Immature natural killer cell (primary cell): ENCODE measurements at places on chromosomes 5 and 9.

GRCh38 chr5:170159101-170159698, 53.5 kb downstream of the FOXI1 start:
- no peak for DNase-seq

DNA sequence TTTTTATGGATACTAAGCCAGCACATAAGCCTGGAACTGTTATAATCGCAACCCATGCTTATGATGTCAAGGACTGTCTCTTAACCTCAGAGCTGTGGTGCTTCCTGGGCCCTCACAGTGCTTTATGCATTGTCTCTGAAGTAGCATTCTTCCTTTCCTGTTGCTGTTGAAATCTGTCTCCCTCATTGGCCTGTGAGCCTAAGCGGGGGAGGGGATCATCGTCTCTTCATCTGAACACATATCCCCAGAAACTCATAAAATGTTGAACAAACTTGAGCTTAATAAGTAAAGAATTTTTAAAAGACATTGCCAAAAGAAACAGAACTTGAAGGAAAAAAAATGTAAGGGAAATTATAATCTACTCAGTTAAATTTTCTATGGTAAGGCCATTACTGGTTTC, 80.3 kb downstream of the SGCD start:
- DNase-seq, result no peak

GRCh38 chr5:35921930-35922329, 16.5 kb downstream of the CAPSL start:
- DNase-seq, result no peak

DNA sequence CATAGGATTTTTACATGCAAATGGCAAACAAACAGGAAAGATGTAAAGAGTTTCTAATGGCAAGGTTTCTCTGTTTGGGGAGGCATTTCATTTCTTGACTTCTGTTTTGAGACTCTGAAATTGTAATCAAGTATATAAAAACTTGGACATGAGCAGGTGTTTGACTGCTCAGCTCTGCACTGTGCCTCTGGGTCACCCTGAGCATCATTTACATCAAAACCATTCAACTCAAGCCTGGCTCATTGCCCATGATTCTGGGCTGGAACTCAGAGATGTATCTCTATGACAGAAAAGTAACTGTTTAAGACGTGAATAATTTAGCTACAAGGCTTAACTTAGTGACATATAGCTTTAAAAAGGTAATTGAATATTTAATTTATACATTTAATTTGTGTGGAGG, 1402.4 kb upstream of the NUDT12 start:
- DNase-seq, result no peak

DNA sequence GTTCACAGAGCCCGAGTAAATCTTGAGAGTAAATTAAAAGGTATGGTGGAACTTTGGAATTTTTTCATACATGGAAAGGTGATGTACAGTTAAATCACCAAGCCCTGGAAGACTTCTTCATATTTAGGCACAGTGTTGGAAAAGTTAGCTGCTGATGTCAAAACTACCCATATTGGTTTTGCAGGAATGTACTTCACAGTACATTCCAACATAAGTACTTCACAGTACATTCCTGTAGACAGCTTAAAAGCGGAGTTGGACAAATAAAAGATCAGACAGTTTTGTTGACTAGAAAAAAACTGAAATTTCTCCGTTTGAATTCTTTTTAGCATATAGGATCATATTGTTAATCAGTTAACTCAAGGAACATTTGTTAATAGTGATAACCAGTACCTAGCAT, 1.8 kb downstream of the RANBP17 start:
- DNase-seq, result no peak

- DNase-seq, result no peak
Measured at GRCh38 chr9:127178686-127179632, 56.5 kb upstream of the ANGPTL2 start.

DNA sequence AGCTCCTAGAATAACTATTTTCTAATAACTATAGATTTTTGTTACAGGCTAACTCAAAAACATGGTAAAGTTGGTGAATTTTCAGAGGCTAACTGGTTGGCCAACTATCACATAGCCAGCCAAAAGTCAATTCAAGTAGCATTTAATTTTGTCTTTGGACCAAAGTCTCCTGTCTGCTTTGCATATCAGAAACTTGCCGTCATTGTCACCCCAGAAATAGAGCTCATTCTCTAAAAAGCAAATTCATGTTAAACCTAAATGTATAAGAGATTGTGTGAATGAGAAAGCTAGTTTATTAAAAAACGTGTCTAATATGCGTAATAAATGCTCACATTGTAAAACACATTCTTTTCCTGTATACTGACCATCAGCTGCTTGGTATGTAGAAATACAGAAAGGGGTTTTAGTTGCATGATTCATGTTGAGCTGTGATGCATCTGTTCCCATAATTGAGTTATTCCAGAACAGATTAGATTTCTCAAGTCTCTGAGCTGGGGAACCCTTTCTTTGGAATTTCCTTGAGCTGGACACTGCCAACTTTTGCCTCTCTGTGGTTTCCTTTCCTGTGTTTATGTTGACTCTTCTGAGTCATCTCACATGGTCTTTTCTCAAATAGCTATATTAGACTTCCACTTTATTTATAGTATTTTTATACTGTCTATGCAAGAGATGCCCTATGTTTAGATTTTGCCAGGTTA, 7.3 kb downstream of the SRFBP1 start:
- no peak for DNase-seq

DNA sequence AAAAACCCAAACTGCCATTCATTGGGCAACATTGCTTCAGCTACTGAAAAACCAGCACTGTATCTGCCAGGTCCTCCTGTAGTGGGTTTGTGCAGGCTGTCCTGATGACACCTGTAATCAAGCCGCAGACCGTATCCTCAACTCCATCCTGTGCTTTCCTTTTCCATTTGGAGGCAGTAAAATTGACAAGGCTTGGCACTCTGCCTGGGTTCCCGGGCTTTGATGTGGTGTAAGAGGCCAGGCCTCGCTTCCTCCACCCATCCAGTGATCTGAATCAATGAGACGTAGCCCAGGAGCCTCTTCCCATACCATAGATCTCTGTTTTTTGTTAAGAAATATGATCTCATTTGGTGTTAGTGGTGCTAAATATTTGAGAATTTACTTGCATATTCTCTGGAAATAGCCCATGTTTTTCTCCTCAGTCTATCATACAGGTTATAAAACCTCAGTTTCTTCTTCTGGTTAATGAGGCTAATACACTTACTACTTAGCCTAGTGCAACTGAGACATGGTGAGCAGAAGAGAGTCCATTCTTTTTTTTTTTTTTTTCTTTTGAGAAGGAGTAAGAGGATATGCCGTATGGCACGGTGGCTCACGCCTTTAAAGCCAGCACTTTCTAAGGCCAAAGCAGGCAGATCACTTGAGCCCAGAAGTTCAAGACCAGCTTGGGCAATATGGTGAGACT, 34.8 kb downstream of the LSM11 start:
- no peak for DNase-seq

GRCh38 chr5:122311497-122311960, 508 bp upstream of the SNCAIP start:
- no peak for DNase-seq

DNA sequence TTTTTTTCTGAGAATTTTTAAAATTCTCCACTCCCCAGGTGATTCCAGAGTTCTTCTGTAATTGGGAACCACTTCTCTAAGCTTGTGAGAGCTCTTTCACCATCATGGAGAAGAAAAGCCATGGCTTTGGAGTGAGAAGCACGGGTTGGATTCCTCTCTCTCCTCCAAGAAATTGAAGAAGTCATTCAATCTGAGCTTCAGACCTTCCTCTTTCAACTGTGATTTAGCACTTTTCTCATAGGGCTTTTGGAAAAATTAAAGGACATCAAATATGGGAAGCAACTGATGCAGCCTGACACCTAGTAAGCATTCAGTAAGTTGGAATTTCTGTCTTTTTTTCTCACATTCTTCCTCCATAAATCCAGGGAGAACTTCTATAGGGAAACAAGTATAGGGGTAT, 580.4 kb upstream of the KLF4 start:
- DNase-seq, result no peak

- peak; percentile 33 for DNase-seq
Measured at GRCh38 chr9:16030528-16031185, 477.8 kb downstream of the CCDC171 start.

DNA sequence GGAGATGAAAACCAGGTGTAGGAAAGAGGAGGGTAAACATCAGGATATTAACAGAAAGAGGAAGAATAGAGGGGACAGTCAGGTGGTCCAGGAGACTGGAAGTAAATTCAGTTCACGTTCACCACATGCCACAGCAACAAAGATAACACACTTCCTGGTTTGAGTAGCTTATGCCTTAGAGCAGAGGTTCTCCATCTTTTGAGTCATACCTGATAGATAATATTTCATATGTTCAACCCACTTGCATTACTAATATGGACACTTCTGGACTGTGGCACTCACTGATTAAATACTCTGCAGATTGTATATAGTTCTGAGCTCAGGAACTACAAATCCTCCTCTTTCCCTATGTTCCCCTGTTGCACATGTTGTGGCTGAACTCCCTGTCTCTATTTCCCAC, 179.9 kb upstream of the NR3C1 start:
- DNase-seq, result no peak

DNA sequence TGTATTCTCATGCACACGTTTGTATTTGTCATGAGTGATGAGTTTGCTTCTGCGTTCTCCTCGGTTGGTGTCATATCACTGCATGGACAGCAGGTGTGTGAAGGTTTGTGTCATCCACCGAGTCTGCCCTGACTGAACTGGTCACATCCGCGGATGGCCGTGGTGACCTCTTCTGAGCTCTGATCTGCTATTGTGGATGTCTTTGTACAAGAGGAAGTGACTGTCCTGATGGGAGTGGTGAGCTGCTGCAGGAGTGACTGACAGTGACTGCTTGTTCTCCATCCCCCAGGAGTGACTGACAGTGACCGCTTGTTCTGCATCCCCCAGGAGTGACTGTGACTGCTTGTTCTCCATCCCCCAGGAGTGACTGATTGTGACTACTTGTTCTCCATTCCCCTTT, 69.9 kb downstream of the EHMT1 start:
- no peak for DNase-seq

GRCh38 chr9:108021096-108021710, 531.6 kb upstream of the KLF4 start:
- no peak for DNase-seq

DNA sequence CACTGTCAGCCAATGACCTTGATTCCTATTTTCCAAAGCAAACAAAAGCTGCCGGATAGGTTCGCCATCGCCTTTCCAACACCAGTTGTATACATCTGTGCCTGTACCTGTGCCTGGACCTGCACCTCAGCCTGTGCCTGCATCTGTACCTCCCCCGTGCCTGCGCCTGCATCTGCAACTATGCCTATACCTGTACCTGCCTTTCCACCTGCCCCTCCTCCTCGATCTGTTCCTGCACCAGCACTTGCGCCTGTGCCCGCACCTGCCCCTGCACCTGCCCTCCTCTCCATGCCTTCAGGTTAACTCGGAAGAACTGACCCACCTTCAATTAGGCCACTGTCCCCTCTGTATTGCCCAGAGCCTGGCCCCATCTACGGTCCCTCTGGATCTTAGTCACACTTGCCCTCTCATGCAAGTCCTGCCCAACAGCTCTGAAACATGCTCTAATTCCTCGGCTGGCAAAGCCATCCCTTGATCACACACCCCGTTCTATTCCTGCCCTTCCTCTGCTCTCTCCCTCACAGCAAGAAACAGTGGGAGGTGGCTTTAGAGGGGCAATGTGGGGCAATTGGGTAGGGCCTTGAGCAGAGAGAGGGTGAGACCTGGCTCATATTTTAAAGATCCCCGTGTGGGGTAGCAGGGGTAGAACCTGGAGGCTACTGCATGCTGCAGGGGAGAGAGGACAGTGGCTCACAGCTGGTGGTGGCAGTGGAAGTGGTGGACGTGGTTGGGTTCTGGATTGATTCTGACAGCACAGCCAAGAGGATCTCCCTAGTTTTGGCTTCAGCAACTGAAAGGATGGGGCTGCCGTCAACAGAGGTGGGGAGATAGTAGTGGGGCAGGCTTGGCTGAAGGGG, 59.6 kb upstream of the PHYKPL start:
- DNase-seq, result no peak

GRCh38 chr5:144230806-144231205, 60.1 kb downstream of the KCTD16 start:
- no peak for DNase-seq

DNA sequence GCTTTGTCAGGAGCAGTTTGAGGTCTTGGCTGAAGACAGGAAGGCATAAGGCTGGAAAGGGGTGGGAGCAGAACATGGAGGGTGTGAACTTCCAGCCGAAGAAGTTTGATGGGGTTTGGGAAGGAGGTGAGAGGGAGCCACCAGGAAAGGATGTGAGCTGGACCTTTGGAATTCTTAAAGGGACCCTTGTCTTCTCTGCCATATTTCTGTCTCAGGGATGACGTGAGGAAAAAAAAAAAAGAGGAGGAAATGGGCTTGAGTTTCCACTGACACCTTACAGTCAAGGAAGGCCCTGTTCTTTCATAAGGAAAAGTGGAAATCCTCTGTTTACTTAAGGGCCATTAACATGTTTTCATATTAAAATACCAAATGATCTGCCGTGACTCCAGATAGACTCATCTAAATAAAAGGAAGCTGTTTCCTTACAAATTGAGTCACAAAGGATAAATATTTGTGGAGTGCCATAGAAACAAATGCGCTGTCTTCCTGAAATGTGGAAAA, 132.1 kb downstream of the PALM2AKAP2 start:
- DNase-seq, result no peak

DNA sequence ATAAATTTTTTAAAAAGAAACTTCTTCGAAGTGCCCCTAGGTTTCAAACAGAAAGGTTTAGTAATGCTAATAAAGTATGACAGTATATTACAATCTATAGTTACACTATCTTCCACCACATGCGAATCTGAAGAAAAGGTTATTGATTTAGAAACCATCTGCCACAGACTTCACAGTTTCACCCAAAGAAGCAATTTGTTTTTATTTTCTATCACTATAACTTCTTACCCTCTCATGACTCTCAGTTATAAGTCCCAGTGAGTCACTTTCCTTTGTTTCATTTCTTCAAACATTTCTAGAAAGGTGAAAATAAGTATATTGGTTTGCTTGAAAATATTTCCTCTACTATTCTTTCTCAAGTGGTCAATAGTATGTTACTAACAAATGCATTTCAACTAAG, 93.6 kb downstream of the MCTP1 start:
- no peak for DNase-seq

- DNase-seq, result no peak
Measured at GRCh38 chr5:97245386-97245785, 62.3 kb upstream of the RIOK2 start.

GRCh38 chr5:152116934-152117333, 192.3 kb upstream of the GLRA1 start:
- no peak for DNase-seq

DNA sequence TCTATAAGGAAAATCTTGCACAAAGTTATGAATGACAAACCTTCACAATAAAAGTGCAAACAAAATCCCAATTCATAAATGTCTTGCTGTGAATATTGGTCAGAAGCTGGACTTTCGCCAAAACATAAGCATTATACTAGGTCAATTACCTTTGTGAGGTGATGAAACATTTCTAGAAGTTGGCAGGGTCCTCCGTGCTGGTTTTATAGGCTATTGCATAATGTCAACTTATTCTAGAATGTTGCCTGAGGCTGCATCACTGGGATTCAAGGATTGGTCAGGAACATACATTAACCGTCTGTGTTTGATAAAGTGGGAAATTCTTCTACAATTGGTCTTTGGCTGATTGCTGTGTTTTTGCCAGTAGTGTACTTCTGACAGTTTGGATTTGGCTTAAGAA, 49.8 kb upstream of the PALM2AKAP2 start:
- DNase-seq, result no peak

GRCh38 chr5:142636093-142636492, 49.8 kb downstream of the FGF1 start:
- DNase-seq, result no peak
